ENCODE measurements at places on chromosomes 7 and 10.

DNA sequence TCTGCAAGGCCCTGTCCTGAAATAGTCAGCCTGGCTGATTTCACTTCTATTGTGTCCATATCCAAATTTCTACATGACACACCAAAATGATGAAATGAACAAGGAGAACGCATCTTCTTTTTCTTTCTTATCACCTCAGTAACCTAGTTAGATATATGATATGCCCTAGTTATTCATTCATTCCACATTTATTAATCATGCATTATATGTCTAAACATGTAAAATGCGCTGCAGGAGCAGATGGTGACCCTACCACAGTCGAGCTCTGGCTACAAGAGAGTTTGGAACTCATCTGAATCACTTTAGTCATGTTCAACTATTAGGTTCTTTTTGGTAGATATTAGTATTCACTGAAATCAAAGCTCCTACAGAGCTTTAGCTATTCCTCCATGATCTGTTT is 31.8 kb upstream of the VPS41 start:
- DNase-seq, result no peak

DNA sequence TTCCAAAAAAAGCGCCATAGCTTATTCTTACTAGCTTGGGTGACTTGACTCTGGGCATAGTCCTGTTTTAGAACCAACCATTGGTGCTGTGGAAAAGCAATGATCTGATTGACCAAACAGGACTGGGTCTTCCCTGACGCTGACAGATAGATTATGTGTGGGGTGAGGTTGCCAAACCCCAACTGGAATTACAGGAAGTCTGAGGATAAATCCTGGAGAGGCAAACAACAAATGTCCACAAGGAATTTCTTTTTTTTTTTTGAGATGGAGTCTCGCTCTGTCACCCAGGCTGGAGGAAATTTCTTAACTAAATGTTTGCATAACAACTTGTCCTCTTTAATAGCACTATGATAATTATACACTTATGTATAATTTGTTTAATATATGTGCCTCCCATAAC is 19.2 kb downstream of the GCC1 start:
- no peak for DNase-seq

- DNase-seq, result no peak
Measured at GRCh38 chr7:80105701-80106408, 28.8 kb upstream of the GNAI1 start.

DNA sequence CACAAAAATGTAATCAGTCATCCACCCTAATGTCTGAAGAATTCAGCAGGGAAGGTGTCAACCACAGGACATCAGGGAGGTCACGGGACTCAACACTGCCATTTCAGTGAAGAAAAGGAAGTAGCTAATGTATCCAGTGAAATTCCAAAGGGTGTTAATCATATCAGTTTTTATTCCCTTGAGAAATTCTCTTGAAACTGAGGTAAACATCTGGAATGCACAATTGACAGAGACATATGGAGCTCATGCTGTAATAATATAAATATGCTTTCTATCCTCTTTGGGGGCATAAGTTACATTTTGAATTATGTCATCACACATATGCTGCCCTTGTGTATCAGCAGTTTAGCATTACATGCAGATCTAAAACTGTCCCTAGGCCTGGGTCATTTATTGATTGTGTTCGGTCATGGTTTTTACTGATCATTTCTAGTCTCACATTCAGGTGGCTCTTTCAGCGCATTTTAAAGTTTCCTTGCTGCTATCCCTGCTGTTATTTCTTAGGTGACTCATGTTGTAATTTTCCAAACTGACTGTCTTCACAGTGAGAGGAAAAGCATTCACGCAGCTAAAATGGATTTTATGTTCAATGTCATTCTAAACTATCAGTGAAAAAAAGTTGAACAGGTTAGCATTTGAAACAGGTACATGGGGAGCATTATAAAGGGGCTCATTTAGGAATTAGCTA is 273.9 kb downstream of the TSPAN12 start:
- DNase-seq, result no peak

GRCh38 chr7:69564454-69565417 is 33.5 kb upstream of the AUTS2 start:
- peak; percentile 29 for DNase-seq

GRCh38 chr10:96374985-96375830 is 16.4 kb upstream of the OPALIN start:
- DNase-seq, result peak; percentile 87

DNA sequence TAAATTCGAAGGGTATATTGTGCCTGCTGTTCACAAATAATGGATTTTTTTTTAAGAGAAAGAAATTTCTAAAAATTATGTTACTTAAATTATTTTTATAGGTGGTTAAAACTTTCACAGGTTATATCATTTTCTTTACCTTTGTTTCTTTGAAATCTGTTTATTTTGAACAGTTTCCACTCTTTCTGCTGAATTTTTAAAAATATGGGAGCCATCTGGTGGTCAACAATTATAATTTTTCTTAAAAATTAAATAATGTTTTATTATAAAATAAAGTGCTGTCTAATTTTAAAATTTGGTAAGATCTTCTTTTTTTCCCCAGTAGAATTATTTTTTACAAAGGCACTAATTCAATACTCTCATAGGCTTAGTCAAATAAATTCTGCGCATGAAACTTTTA is 263.9 kb downstream of the ETV1 start:
- DNase-seq, result no peak

DNA sequence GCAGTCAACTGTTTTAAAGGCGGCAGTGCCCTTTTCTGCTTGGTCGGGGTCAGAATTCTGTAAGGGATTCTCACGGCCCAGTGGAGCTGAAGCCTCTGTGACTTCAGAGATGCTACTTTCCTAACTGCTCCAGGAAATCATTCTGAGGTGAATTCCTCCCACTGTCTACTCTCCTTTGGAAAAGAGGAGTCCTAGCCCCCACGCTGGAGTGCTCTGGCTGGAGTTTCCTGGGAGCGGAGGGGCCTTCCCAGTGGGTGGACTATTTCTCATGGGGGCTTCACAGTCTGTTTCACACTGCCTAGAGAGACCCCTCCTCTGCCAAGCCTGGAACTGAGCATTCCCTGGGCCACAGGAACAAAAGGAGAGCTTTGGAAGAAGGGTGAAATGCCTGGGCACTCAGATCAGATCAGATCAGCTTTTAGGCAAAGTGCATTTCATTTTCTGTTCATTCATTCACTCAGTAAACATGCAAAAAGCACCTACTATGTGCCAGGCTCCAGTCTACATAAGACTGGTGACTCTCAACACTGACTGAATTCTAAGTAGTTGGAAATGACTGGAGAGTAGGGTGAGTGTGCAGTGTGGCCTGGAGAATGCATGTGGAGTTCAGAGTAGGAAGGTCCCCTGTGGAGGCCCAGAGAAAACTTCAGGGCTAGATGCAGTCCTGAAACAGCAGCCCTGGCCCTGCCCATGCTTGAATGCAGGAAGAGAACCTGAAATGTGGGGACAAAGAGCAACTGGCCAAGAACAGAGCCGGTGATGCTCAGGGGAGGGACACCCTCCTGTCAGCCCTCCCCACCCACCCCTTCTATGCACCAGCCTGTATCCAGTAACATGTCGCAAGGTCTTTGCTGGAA is 12.2 kb downstream of the ZNF488 start:
- no peak for DNase-seq

GRCh38 chr10:70362328-70362727 is 20.1 kb downstream of the LRRC20 start:
- no peak for DNase-seq

- no peak for DNase-seq
Measured at GRCh38 chr10:109886037-109886780, 37.1 kb downstream of the XPNPEP1 start.

DNA sequence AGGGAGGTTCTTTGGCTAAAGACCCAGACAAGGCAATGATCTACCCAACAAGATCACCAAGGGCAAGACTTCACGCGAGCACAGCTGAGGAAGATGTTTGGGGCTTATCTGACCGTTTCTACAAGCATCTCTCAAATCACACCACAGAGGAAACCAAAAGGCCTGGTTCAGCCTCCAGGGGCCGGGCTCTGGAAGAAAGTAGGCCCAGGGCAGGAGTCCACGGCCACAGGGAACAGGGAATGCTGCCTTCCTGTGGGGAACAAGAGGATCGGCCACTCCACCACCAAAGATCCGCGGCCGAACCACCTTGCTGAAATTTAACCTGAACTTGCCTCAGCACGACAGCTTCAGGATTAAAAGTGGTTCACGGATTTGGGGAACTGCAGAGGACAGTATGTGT is 332.5 kb downstream of the PTPRN2 start:
- DNase-seq, result no peak

- DNase-seq, result no peak
Measured at GRCh38 chr7:106480616-106481031, 180.3 kb downstream of the CCDC71L start.

GRCh38 chr7:20804345-20804744 is 17.7 kb upstream of the SP8 start:
- DNase-seq, result no peak

DNA sequence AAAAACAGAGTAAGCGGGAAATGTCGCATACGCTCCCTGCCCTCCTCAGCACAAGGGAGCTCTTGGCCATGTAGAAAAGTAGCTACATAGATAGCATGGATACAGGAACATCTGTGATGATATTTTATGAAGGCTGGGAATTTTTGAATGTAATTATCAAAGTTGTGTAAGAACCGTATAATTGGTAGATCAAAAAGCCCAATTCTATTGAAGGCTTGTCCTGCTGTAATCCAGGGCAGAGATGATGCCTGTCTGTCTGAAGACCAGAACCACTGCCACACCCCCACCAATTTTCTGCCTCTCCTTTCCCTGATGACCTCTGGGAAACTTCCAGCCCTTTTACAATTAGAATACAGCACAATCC is 51.4 kb downstream of the ZRANB1 start:
- DNase-seq, result no peak

GRCh38 chr10:51241461-51241860 is 167.2 kb downstream of the PRKG1 start:
- no peak for DNase-seq

DNA sequence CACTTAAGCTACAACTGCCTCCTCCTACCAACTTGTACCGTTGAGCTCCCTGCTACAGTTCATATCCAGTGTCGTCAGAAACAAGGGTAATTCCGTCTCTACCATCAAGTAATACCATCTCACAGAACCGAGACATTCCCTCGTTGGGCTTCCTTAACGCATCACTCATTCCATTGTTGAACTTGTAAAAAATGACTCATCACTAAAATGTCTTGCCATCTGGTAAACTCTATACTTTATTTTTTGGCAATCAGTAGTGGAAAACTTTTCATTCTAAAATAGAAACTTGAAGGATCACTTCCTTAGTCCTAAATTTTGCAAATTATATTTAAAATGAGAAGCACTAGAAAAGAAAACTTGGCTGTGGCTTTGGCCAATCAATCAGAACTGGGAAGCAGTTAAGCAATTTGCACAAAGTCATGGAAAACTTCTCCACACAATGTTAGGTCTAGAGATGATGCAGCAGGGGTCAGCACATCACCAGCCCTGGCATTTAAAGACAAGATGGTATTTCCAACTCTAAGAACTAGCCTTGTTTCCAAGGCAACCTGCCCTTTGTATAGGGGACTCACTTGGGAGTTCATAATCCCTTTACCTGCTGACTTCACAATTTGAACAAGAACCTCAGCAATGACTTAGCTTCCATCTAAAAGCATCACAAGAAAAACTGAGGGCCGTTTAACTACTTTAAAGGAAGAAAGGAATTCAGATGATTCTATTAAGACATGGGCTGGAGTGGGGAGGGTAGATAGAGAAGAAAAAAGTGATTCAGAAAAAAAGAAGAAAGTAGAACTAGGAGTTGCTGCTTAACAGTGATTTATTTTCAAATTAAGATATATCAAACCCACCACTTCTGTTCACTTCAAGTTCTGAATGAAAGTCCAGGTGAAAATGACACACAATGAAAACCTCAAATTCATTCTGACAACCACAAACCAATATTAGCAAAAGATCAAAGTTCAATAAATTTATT is 288.1 kb downstream of the PARD3 start:
- DNase-seq, result no peak

GRCh38 chr7:824664-825063 is 7.6 kb upstream of the SUN1 start:
- no peak for DNase-seq

DNA sequence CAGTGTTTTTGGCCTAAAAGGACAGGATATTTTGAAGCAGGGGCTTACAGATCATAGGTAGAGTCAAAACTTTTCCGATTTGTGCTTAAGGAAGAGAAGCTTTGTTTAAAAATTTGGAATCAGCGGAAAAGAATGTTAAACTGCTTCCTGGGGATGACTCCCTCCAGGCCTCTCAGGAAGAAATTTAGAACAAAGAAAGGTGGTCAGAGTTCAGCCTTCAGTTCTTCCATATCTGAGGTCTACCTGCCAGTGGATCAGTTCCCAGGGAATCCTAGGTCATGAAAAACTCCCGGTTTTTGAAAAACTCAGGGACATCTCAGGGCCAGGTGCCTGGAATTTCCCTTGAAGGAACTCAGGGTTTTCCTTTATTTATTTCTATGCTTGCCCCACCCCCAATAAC is 100.3 kb downstream of the MCU start:
- DNase-seq, result no peak

Data from uterus (tissue), 4 donors.